ENCODE measurements at places on chromosomes 2 and 18.

GRCh38 chr2:100376836-100377235 lies 40.6 kb downstream of the CHST10 start:
- no peak for DNase-seq

GRCh38 chr2:46848447-46848846 lies 67.2 kb downstream of the MCFD2 start:
- DNase-seq = no peak

DNA sequence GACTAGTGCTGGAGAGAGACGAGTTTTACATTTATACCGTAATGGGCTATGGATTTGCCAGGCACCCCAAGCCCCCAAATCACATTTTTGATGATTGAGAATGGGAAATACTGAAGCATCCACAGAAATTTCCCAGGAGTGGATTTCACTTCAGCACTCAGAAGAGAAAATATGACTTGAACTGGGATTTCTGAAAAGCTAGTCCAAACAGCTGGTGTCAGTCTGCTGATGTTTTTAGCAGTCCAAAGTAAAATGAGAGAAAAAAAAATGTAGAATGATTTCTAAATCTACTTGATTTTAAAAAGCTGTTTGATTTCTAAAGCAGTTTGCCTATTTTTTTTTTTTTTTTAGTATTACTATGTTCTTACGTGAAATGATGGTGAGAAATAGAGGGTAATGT lies 105.0 kb downstream of the PLEKHM3 start:
- DNase-seq = no peak

- no peak for DNase-seq
Observed at GRCh38 chr18:61825386-61825785, 67.4 kb downstream of the RNF152 start.

DNA sequence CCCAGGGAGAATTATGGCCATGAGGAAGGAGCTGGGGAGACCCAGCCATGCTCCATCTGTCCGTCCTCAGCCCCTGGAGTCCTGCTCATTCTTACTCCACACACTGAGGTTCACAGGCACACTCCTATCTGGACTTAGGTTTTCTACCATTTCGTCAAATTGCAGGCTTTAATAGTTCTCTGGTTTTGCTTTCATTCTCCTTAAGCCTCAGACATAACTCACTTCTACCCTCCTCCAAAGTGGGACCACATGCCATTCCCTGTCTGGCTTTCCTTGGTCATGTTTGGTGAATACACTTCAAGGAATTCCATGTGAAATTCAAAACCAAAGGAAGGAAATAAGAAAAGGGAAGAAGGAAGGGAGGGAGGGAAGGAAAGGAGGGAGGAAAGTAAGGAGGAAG lies 115.7 kb downstream of the CMPK2 start:
- no peak for DNase-seq

GRCh38 chr2:44572196-44572900 lies 210.6 kb downstream of the CAMKMT start:
- DNase-seq = no peak

- no peak for DNase-seq
Observed at GRCh38 chr2:106541333-106541732, 54.2 kb downstream of the CD8B2 start.

DNA sequence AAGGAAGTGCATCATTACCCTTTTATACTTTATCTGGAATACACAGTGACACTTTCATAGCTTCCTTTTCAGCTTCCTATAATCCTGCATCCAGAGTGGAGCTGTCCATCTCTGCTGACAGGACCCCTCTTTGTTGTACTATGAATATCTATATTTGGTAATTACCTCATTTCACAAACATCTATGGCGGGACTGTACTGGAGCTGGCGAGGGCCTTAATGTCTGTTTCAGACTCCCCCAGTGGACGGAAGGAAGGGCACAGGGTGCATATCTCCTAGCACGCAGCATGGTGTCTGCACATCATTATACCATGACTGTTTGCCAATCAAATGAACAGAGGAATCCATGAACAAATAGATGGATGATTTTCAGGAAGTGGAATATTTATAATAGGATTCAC lies 142.3 kb downstream of the SOX11 start:
- DNase-seq = no peak
